ENCODE measurements at places on chromosomes 4 and X. TPM values are rescaled to one million over a fixed set of nuclear protein-coding genes. Genes with fewer than 3 reads are reported as not detected.
A peak's percentile ranks its signal among the peaks of the same experiment; 100 is the strongest.

Gene LYAR
- 6.7 TPM for total RNA-seq

Gene IKBKG
- 20.6 TPM for total RNA-seq

Gene TCEAL7
- 0.82 TPM for total RNA-seq

Gene TMEM31
- not detected for total RNA-seq

DNA sequence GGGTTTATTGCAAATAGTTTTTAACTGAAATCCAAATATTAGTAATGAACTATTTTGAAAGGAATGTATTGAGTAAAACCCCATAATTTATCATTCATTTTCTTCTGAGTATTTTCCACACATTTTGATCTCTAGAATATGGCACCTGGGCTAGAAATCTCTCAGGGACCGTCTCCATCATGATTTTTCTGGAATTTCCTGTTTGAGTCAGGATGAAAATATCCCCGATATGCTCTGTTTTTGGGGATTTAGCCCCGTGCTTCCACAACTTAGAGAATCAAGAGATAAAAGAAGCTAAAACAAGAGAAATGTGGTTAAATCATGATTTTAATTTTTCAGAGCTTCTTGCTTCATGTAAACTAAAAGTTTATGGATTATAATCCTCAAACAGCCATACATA, 114.2 kb downstream of the SPCS3 start:
- DNase-seq: no peak

DNA sequence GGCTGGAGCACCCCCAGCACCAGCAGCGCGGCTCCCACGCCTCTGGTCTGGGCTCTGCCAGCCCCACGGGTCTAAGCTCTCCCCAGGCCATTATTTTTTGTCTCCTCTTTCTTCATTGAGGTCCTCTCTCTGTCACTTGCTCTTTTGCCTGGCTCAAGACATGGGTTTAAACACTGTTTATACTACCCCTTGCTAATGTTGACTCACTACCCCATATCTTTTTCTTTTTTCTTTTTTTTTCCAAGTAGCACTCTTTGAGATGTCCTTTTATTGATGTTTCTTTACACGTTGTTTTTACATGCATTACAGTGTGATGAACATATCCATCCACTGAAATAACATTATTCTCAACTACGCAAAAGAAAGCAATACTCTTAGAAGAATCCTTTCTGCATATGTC, 1.7 kb upstream of the ERVMER34-1 start:
- no peak for DNase-seq

- DNase-seq: no peak
Observed at GRCh38 chrX:19595043-19595677, 79.9 kb upstream of the MAP3K15 start.

- no peak for DNase-seq
Observed at GRCh38 chrX:44570522-44570921, 27.9 kb upstream of the FUNDC1 start.

DNA sequence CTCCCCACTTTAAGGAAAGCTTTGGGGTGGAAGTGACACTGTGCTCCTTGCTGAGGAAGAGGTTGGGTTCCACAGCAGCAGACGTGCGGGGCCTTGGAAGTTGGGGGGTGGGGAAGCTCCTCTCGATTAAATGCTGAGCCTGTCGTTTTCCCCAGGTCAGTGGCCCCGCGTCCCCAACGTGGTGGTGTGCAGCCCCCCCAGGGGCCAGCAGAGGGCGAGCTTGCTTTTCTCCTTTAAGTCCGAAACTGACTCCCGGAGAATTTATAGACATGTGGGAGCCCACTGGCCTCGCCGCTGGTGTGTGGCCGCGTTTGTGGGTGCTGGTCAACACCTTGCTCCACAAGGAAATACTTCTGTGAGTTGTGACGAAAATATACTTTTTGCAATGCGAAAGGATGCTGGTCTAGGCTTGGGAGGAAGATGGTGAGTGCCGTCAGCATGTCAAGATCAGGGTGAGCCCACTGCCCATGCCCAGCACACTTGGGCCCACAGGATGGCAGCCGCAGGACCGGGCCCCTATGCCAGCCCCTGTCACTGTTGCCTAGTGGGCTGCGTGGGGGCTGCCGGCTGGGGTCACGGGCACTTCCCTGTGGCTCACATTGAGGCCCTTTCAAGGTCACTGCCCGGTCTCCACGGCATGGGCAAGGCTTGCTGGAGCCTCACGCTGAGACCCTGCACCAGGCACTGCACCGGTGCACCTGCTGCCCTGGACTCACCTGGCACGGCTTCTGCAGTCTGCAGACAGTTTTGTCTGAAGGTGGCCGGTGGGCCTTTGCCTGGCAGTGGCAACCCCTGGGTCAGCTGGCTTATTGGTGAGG, 9.4 kb downstream of the UVSSA start:
- DNase-seq: peak; percentile 47

- no peak for DNase-seq
Observed at GRCh38 chrX:12866451-12867377, at the start of gene TLR7. Gene TLR7, plus strand, starts transcription at chrX:12867072. Its CDS starts 507 bp downstream, at chrX:12867579.
